ENCODE measurements at places on chromosomes 5 and 9.

DNA sequence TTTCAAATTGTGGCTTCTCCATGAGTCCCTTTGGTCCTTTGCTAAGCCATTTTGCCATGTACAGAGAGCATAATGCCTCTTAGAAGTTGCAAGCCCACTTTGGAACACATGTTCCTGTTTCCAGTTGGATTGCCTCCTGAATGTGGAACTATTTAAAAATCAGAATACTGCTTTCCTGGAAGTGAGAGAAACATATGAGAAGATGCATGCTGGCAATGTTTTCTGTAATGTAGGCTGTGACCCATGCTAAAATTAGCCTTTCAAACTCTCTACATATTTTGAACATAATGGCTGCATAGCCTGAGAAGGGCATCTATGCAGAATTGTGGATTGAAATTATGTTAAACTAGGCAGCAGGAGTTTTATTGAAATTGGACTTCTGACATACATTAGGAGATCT is 175.5 kb upstream of the PAPPA start:
- no peak for DNase-seq

GRCh38 chr9:5949103-5949699 is 58.5 kb downstream of the MLANA start:
- peak; percentile 35 for DNase-seq

- peak; percentile 69 for DNase-seq
Observed at GRCh38 chr5:39197556-39197955, 21.8 kb downstream of the FYB1 start.

GRCh38 chr9:130327781-130328348 is 62.3 kb downstream of the HMCN2 start:
- DNase-seq, result no peak

DNA sequence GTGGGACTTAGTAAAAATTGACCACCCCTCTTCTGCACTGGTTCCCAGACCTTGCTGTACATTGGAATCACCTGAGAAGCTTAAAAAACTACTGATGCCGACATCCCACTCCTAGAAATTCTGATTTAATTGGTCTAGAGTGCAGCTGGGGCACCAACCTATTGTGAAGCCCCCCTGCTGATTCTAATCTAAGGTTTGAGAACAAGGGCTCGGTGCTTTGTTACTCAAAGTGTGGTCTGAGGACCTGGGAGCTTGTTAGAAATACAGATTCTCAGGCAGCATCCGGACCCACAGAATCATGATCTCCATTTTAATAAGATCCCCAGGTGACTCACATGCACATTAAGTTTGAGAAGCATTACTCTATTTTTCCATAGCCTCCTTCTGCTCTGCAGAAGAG is 57.8 kb upstream of the LPAR1 start:
- no peak for DNase-seq

DNA sequence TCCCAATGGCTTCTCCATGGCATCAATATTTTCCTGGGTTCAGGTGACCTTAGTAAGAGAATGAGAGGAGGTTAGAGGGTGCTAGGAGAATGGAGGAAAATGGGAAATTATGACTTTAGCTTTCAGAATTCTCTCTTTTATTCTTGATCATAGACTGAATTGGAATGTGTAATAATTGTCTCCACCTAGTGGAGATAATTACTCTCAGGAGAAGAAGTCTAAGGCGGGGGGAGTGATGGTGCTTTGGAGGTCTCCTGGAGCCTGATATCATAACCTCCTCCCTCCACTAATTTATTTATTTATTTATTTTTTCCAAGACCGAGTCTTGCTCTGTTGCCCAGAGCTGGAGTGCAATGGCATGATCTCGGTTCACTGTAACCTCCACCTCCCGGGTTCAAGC is 221.3 kb downstream of the GRIA1 start:
- no peak for DNase-seq

- DNase-seq, result no peak
Observed at GRCh38 chr5:149261246-149261645, 10.4 kb upstream of the AFAP1L1 start.

DNA sequence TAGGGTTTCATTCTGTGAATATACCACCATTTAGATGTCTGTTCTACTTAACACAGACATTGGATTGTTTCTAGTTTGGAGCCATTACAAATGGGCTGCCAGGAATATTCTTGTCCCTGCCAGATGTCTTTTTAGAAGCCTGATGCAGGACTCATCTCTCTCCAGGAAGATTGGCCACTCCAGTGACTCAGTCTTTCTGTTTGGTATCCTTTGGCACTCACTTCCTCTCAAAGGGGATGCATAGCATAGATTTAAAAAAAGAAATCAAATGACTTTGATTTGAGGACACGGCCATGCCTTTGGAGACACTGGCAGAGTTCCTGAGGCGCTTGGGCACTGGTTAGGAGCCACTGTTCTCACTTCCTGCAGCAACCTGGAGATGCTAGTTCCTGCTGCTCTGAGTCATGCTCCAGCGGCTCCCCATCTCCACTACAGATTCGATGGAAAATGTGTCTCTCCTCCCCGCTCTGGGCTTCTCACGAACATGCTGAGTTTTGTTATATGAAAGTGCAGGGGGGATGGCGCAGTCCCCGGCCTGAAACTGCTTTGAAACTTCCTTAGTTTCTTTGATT is 3.5 kb upstream of the ZNF366 start:
- DNase-seq, result no peak

- no peak for DNase-seq
Observed at GRCh38 chr5:179287071-179287470, 58.2 kb downstream of the ADAMTS2 start.

GRCh38 chr9:105143136-105143430 is 101.4 kb upstream of the SLC44A1 start:
- no peak for DNase-seq

DNA sequence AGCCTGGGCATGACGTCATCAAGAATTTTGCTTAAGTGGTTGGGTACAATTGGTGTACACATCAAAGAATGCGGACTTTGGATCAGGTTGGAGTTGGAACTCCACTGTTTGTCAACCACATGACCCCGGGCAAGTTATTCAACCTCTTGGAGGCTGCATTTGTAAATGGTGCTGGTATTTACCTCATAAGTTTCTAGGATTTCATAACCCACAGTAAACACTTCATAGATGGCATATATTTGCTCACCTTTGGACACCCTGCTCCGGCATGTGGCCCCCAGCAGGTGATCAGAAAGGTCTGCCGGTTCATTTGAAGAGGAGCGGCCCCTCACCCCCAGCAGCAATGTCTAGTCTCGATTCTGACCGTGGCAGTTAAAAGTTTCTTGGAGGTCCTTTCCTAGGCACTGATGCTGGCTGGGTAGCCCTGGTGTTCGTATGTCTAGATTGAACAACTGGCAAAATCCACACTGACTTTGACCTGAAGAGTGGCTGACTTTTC is 60.6 kb downstream of the IL6ST start:
- no peak for DNase-seq

- no peak for DNase-seq
Observed at GRCh38 chr9:19781240-19781639, 7.6 kb downstream of the SLC24A2 start.

DNA sequence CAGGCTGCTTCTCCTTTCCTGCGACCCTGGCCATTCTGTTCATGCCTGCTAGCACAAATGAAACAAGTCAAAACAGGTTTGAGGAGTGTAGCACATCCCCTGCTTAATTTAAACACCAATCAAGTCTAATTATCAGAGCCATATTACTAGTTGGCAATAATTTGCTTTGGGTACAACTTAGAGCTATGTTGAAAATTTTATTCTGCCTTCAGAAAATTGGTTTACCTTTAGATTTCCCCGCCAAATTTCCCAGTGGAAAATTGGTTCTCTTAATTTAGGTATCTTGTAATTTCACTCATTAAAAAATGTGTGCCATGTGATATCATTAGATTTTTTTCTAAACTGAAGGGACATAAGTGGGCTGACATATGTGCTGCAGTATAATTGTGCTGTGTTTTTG is 265.8 kb downstream of the MAST4 start:
- DNase-seq, result no peak

GRCh38 chr5:74209571-74209970 is 431.0 kb downstream of the ENC1 start:
- DNase-seq, result no peak

DNA sequence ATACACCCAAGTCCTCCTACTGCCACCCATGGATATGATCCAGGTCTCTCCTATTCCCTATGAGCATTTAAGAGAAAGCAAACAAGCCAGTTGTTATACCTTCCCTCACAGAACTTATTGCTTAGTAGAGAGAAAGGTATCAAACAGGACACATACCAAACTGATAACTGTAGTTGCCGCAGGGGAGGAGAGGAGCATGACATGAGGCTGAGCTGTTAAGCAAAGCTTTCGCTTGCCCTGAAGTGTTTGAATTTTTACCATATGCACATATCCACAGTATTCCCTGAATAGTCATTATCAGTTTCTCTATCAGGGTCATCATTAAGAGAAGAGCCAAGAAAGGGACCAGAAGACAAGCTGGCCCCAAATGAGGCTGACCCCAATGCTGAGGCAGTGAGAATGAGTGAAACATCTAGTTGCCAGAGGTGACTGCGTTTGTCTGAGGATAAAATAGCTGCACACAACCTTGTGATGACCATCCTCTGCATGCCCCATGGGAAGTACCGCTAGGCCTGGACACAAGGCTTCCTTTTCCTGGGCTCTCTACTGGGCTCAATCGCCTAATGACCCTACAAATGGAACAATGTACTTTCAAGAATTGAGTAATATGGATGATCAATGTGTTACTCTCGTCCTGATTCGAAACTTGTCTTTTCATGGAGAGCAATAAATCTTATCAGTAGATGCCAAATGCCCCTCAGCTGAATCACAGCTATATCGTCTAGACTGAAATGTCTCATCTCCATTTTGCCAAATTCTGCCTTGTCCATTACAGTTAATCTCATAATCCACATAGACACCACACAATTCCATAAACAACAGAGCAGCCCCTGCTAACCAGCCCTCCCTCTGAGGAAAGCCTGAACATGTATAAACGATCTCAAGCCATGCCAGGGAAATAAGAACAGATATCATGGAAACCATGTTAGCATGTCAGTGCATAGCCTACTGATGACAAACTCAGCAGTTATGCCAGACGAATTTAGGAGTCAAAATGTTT is 4.3 kb upstream of the IFNK start:
- DNase-seq, result no peak

GRCh38 chr9:88773627-88774244 is 217.5 kb upstream of the S1PR3 start:
- no peak for DNase-seq

DNA sequence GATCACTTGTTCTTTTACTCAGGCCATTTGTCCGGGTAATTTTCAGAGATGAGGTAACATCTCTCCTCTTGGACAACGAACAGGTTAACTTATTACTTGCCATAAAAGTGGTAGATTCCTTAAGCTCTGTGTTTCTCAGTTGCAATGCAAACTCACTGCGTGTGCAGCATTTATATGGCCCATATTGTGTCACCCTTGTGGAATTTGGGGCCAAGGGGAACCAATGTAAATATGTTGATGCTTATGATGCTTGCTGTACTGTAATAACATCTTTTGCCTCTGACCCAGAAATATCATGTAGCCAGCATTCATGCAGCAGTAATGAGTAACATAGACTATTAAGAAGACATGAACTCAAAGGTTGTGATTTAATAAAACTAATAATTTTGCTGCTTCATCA is 175.8 kb downstream of the ADAMTS6 start:
- DNase-seq, result no peak

Data from activated CD8-positive, alpha-beta T cell treated with anti-CD3 and anti-CD28 coated beads, Interleukin-2, amount 10 ng/mL, durations not matched to agents 7 days and 5 days (primary cell).